ENCODE measurements at places on chromosomes 1 and 21.

- DNase-seq, result no peak
Measured at GRCh38 chr1:19061798-19062197, 105.3 kb upstream of the IFFO2 start.

DNA sequence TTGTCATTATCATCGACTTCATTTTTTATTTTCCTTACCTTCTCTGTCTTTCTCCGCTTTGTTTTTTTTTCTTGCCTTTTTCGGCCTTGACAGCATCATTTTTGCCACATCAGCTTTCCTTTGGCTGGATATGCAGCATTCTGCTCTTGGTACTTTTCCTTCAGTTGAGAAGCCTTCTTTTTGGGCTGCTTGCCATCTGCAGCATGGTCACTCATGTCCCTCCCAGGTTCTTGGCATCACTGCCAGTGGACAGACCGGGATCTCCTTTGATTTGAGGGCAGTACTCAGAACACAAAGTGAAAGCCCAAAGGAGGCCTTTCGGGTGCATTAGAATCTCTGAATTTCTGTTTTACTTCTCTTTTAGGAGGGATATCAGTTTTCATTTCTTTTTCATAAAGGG is 3.7 kb upstream of the PARP1 start:
- DNase-seq, result no peak

- DNase-seq, result no peak
Measured at GRCh38 chr1:53414632-53415031, 44.6 kb upstream of the DMRTB1 start.

DNA sequence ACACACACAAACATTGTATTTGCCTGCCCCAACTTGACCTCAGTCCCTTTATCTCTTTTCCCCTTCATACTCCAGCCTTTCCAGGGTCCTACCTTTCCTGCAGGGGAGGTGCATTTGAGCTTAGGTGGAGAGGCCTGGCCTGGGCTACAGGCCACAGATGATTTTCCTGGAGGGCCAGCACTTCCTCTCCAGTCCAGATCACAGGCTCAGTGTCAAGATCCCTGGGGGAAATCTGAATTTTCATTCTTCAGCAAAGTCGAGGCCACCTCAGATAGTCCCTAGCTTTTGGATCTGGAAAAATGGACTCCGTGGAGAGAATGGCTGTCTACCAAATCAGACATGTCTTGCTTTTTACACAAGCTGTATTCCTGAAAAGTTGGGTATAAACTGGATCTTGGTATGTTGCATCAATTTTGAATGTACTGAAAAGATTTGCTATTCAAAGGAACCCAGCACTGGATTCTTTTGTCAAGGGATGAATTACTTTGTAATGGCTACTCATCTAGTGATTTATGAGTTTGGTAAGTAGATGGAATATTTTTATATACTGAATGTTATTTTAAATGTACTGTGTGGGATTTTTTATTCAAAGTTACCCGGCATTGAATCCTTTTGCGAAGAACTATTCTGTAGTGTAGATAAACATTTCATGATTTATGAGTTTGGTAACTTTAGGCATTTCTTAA is 78.7 kb downstream of the DDR2 start:
- no peak for DNase-seq

DNA sequence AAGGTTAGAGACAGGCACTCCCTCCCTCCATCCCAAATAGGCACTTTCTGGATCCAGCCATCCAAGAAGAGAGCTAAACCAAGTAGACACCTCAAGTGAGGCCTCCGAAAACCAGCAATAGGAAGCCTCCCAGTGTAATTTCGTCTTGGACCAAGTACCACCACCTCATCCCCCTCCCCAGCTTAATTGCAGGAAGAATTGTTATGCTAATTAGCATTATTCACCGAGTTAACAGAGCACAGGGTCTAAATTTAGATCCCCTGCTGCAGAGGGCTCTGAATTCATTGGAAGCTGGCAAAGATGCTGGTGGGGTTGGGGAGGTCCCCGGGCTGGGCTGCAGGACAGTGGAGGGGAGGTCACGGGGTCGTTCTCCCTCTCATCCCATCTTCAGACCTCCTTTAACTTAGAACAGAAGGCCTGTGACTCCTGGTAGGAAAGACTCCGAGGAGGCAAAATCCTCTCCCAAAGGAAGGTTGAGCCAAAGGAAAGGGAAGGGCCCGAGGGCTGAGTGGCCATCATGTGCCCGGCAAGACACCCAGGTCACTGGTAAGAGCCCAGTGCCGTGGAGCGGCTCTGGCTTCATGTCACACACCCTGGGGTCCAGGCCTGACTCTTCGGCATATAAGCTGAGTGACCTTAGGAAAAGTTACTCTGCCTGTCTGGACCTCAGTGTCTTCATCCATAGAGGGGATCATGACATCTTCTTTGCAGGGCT is 209.2 kb upstream of the GRIK3 start:
- DNase-seq, result no peak

- DNase-seq, result no peak
Measured at GRCh38 chr1:225940385-225941151, 452 bp downstream of the LEFTY2 start.

DNA sequence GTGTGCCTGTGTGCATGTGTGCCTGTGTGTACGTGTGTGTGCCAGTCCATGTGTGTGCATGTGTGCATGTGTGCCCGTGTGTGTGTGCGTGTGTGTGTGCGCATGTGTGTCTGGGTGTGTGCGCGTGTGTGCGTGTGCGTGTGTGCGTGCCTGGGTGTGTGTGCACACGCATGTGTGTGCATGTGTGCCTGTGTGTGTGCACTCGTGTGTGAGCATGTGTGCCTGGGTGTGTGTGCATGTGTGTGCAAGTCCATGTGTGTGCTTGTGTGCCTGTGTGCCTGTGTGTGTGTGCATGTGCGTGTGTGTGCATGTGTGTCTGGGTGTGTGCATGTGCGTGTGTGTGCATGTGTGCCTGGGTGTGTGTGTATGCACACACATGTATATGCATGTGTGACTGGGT is 28.7 kb upstream of the COL6A2 start:
- DNase-seq, result no peak

DNA sequence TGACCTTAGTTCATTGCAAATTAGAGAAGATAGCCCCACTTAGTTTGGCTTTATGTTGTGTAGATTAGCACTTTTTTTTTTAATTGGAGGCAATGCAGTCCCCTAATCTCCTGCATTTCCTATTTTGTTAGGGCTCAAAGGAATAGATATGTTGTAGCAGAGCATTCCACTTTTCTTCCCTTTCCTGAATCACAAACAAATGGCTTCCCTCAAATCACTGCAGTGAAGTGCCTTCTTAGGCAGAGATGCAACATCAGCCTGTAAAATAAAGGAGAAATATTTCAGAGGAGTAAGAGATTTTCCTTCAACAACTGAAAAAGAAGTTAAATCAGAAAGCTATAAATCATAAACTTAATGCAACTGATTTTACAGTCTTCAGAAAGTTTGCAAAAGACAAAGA is 271.8 kb upstream of the C1orf105 start:
- no peak for DNase-seq

DNA sequence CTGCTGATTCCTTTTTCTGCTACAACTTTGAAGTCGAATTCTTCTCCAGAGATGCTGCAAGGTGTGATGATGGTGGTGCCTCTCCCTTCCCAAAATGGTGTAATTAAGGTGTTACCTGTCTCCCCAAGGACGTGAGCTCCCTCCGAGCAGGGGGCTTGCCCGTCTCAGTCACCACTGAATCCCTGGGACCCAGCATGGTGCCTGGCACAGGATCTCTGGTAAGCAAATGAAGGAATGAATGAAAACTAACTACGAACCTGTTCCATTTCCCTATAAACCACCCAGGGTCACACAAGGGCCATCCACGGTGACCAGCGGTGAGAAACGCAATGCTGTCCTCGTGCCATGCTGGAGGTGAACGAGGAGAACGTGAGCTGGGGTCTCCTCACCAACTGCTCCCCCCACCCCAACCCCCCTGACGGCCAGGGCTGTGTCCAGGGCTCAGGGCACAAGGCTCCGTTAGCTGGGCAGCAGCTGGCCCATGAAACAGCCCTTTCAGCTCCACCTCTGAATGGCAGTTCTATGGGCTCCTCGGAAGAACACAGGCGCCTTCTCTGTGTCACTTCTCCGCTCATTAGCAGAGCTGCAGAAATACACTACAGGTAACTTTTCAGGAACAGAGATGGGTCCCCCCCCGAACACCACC is 2.2 kb upstream of the MATN1 start:
- DNase-seq, result no peak

GRCh38 chr1:12400027-12400693 is 170.3 kb downstream of the VPS13D start:
- DNase-seq, result no peak

DNA sequence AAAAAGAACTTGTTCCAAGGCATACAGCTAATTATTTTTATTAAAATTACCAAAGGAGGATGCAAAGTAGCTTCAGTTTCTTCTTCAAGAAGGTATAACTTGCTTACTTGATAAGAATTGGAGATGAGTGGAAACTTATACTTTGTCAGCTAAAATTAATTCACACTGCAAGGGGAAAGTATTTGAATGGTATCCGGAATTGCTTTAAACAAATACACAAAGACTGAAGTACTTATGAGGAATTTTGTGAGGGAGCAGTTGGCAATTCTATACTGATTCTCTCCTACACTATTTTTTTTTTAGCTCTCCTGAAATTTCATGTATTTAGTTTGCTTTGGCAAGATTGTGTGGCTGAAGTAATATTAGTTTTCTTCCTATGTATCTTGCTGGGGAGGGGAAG is 39.2 kb upstream of the GRIK1 start:
- no peak for DNase-seq

- DNase-seq, result no peak
Measured at GRCh38 chr21:27079636-27080240, 112.8 kb upstream of the ADAMTS5 start.

DNA sequence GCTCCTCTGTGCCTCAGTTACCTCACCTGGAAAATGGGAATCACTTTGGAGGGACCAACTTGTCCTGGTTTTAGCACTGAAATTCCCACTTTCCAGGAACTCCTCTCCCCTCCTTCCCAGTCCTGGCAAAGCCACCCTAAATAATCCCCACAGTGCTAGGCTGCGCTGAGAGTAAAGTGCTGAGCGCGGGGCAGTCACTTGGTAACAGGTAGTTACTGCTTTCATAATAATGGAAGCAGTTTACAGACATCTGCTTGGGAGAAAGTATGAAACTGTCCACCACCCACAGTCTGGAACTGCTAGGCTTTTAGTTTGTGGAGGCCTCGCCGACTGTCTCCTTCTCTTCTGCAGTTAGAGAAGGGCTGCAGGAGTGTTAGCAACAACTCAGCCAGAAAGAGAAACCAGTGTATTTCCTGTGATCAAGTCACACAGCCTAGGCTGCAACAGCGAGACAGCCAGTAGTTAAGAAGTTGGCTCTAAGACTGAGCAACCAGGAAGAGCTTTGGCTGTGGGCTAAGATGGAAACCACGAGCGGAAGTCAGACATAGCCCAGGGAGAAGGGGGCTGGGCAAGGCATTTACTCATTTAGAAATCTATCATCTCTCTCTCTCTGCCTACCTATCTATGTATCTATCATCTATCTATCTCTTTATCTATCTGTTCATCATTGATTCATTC is 30.8 kb upstream of the ABCG1 start:
- DNase-seq, result peak; percentile 62

GRCh38 chr21:26732432-26733221 is 112.6 kb downstream of the ADAMTS1 start:
- peak; percentile 10 for DNase-seq

- no peak for DNase-seq
Measured at GRCh38 chr1:100452641-100453040, 85.3 kb upstream of the GPR88 start.
